ENCODE measurements at places on chromosomes 7 and 10. TPM values are rescaled to one million over a fixed set of nuclear protein-coding genes. Genes with fewer than 3 reads are reported as not detected.

Gene FEZF1
- not detected for total RNA-seq

GRCh38 chr10:24884316-24884715 is 68.1 kb downstream of the PRTFDC1 start:
- DNase-seq, result no peak

DNA sequence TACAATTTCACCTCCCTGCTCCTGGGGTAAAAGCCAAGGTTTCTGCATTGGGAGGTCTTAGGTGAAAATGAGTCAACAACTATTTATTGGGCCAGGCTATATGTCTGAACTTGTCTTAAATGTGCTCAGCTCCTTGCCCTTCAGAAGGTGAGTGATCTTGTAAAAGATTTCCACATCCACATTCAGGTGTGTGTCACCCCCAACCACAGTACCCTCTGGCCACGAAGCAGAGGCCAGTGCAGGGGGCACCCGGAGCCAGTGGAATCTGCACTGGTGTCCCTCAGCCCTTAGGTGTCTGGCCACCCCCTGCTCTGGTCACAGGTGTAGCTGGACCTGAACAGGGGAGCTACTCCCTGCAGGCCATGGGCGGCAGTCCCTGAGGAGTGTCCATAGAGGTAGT is 198.5 kb downstream of the PAXIP1 start:
- no peak for DNase-seq

DNA sequence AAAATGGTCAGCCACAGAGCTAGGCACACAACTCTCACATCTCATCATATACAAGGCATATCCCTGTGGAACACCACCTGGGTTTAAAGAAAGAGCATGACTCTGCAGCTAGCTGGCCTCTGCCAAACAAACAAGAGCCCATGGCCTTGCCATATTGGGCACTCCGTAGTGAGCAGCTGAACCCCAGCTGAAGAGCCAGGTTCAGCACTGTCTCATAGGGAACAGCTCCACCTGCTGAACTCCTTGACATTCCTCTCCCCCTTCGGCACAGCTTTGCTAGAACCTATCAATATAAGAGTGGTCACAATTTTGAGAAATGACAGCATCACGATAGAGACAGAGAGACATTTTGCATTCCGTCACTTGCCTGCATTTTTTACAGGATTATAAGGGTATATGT is 20.0 kb downstream of the SORCS1 start:
- no peak for DNase-seq

Gene SERPINE1
- 700 TPM for total RNA-seq

DNA sequence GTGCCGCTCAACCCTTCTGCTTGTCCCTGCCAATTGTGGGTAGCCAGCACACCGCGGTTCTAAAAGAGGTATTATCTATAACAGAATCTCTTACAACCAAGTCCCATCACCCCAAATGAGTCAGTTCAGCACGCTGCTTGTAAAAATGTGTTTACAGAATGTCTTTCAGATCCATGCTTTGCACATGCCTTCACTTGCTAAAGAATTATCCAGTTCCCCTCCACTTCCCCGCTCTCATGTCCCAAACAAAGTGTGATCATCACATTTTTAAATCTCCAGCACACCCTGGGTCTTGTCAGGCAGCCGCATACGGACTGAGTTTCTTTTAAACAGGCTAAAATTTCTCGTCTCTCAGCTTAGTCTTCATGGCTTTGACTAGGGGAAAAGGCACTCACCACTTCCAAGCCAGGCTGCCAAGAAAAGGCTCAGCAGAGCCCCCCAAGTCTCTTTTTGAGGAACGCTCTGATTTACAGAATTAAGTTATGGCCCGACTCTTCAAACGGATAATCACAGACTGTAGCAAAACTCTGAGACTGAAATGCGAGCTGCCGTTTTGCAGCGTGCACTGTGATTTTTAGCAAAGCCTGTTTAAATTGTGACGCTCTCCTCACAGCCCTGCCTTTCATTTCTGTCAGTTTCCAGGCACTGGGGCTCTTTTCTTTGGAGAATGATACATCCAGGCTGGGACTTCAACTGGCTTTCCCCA is 29.8 kb upstream of the FGFR2 start:
- peak; percentile 53 for DNase-seq
